Non-pigmented ciliary epithelial cell (primary cell): ENCODE measurements at places on chromosomes 13 and 19.
A peak's percentile ranks its signal among the peaks of the same experiment; 100 is the strongest.

DNA sequence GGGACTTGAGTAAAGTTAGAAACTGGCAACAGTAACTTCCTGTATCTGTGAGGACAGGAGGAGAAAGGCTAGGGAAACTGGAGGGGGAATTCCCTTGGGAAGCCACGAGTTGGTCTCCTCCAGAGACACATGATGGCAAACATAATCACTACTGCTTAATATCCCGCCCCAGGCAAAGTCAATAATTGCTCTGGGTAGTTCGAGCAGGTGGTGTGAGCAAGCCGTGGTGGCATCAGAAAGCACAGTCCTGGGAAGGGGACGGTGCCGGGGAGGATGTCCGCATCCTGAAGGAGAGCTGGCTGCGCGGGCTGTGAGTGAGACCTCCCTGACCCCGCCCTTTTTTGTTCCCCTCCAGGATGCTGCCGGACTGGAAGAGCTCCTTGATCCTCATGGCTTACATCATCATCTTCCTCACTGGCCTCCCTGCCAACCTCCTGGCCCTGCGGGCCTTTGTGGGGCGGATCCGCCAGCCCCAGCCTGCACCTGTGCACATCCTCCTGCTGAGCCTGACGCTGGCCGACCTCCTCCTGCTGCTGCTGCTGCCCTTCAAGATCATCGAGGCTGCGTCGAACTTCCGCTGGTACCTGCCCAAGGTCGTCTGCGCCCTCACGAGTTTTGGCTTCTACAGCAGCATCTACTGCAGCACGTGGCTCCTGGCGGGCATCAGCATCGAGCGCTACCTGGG lies 1.4 kb downstream of the FFAR2 start:
- no peak for DNase-seq

- DNase-seq, result no peak
Measured at GRCh38 chr13:43391036-43391435, 367.6 kb downstream of the DNAJC15 start.

DNA sequence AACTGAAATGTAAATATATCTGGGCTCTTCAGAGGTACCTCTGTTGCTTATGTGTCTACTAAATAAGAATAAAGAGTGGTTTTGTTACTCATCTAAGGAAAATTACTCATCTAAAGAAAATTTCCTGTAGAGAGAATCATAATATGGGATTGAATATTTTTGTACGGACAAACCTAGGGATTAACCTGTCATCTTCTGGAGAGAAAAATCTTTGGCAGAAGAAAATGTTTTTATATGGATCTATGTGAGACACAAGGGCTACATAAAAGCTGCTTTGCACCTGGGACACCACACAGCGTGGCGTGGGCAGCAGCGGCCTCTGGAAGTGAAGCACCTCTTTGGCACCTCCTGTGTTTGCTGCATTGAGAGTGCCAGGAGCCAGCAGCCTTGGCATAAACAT lies 242.9 kb upstream of the DACH1 start:
- DNase-seq, result no peak

GRCh38 chr13:111950697-111951096 lies 116.3 kb upstream of the SOX1 start:
- no peak for DNase-seq

- DNase-seq, result no peak
Measured at GRCh38 chr13:73069206-73069805, 10.5 kb downstream of the KLF5 start.

DNA sequence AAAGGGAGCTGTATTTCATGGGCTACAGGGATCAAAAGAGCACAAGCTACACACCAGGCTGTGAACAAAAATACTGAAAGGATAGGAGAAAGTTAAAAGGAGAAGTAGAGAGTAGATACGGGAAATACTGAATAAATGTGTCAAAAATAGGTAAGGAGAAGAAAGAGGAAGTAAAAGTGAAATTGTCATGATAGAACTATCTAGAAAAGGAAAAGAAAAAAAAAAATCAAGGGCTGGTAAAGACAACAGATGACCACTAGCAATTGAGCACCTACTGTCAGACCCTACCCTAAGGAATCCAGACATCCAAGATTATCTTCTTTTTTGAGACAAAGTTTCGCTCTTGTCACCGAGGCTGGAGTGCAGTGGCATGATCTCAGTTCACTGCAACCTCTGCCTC lies 4.8 kb downstream of the RUBCNL start:
- no peak for DNase-seq

GRCh38 chr19:2296141-2296540 lies 11.8 kb downstream of the LINGO3 start:
- no peak for DNase-seq

DNA sequence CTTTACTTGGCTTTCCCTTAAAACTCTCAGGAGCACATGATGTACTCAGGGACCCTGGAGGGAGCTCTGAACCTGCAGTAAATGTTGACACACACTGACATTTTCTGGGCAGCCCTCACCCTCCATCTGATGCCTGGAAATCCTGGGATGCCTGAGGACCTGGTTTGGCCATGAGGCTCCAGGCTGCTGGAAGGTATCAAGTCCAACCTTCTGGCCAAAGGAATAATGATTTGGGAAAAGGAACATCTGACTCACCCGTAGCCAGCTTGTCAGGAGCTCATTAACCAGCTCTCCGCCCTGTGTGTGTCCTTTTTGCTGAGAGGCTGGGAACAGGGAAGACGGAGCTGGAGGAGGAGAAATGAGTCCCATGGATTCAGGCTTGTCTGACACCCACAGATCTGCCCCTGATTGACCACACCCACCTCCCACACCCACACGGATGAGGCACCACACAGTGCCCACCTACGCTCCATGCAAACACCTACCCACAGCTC lies 10.3 kb downstream of the ZNF558 start:
- no peak for DNase-seq

DNA sequence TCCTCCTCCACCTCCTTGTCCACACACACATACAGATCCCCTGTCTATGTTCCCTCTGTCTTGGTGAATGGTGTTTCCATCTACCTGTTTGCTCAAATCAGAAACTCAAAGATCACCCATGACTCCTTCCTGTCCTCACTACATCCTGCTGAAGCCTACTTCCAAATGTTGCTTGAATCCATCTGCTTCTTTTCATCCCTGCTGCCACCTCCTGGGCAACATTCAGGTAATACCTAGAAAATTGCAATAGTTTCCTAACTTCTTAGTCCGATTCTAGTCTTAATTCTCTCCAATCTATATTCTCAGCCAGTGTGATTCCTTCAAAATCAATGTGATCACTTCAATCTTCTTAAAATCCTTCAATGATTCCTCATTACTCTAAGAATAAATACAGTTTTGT lies 155.5 kb upstream of the STARD13 start:
- no peak for DNase-seq

- no peak for DNase-seq
Measured at GRCh38 chr13:94677799-94678198, 34.5 kb downstream of the SOX21 start.

DNA sequence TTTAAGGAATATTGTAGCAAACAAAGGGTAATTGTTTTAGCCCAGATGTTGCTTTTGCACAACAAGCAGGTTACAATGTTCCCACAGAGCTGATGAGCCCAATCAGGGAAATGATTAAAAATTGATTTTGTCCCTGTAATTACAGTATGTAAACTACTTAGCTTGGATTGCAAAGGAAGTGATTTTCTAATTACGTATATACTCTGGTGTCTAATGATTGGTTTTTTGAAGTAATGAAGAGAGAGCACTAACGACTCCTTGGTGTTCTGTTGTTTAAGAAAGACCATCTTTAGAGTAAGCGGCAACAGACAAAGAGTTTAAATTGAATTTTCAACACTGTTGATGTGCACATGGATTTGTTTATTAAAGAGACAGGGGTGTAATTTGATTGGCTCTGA lies 95.3 kb upstream of the ZNF536 start:
- no peak for DNase-seq

DNA sequence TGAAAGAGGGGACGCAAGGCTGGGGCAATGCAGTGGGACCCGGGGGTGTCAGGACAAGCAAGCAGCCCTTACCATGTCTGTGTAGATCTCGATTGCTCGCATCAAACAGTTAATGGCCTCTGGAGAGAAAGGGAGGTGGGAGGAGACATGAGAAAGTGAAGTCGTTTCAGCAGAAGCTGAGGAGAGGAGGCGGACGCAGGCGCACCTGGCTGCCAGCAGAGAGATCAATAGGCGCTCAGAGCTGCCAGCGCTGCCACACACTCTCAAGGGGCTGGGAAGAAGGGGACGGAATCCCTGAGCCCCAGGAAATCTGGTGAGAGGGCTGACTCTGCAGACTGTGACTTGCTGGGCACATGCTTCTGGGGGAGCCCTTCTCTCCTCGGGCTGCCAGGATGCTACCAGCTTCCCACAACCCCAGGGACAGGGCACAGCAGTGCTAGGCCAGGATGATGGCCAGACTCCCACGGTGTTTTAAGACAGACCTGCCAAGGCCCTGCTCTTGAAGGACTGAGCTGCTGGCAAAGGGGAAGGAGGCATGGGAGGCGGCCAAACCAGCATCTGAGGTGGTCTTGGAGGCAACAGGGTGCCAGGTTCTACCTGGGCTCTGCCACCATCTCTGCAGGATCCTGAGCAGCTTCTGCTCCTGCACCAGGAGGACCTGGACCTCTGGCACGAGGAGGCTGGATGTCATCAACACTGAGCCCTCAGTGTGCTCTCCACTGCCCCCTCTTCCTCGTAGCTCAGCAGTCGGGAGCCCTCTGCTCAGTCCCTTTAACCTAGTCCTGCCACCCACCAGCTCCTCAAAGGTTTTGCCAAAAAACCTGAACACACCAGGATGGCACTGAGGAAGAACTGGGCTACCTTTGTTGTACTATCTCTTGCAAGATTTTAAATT lies 11.7 kb upstream of the KPTN start:
- no peak for DNase-seq

DNA sequence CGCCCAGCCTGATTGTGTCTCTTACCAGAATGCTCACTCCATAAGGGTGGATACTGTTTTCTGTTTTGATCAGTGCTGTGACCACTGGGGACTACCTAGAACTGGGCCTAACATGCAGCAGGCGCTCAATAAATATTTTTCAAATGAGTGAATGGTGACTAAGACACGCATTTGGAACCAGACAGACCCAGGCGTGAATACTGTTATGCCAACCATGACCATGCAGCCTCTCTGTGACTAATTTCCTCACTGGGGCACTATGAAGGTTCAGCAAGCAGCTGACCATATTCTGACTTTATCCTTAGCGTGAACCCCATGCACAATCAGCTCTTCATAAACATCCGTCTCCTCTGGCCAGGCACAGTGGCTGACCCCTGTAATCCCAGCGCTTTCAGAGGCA lies 13.0 kb upstream of the SPC24 start:
- peak; percentile 85 for DNase-seq

DNA sequence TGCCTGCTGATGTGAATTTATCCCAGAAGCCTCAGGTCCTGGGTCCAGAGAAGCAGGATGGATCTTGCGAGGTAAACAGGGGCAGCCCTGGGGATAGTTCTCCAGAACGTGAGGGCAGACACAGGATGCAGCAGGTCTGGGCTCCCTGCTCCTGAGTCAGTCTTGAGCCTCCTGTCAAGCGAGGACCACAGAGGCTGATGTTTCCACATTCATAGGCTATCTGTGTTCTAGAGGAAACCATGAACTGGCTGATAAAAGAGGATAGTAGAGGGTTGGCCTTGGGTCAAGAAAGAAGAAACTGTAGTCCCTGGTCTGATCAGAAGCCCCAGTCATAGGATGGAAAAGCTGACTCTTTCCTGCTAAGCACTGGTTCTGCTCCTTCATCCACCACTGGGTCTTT lies 2.2 kb downstream of the ZNF175 start:
- no peak for DNase-seq

- no peak for DNase-seq
Measured at GRCh38 chr13:77406644-77407440, 79.9 kb upstream of the MYCBP2 start.

DNA sequence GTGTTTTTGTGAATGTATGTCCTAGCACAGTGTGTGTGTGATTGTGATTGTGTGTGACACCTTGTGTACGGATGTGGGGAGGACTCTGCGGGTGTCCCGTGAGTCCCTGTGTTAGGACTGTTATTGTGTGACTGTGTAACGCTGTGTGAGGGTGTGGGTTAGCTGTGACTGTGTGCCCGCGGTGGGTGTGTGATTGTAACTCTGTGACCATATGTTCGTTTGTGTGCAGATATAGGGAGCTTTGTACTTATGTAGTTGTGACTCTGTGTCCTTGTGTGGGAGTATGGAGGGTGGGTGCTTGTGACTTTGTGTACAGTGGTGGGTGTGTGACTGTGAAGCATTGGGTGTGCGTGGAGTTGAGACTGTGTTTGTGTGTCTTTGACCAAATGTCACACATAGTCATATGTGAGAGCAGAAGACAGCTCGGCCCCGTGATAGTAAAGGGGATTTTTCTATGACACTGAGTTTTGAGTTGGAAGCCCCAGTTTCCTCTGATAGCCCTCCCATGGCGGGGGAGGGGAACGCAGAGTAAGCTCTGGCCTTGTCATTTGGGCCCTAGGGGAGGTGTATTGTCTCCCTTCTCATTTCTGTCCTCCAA lies 949 bp upstream of the ZNF260 start:
- DNase-seq, result no peak

DNA sequence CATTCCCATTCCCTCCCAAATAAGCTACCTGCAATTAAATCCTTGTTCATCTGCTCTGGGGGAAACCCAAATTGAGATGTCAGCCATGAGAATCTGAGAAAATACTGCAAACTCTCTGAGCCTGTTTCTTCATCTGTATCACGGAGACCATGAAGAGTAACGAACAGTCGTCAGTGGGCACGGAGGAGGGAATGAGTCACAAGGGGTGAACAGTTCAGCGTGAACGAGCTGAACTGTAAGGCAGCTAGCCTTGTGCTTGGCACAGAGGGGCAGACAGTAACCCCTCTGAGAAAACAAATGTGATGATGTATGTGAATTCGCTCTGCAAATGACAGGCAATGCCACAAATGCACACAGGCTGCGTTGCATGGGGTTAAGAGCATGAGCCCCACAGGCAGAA lies 288.7 kb downstream of the FOXO1 start:
- no peak for DNase-seq

DNA sequence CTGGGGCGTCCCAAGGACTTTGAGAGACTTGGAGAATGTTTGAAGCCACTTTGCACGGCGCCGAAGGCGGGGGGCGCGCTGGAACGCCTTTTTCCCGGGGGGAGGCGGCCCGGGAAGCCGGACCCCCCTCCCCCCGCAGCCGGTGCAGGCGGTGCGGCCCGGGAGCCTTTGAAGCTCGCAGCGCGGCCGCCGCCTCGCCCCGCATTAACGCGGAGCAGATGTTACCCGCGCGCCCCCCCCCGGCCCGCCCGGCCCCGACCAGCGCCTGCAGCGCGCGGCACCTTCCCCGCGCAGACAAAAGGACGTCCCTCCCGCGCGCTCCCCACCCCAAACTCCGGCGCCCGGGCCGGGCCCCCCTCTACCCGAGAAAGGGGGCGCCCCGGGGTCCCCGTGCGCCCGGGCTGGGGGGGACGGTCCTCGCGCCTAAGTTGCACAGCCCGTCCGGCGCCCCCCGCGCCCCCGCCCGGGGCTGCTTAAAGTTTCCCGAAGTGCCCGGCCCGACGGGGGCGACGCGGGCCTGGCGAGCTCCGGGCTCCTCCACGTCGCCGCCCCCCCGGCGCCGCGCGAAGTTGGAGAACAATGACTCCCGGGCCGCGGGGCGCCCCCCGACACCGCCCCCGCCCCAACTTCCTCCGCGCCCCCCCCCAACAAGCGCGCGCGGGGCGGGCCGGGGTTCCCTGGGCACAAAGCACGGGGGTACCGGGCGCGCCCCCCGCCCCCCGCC lies 685 bp downstream of the TCF3 start:
- no peak for DNase-seq

- DNase-seq, result no peak
Measured at GRCh38 chr19:1847348-1847683, 967 bp downstream of the REXO1 start.
